OCI-M1 (cell line): ENCODE measurements at places on chromosomes 4 and X.
A peak's percentile ranks its signal among the peaks of the same experiment; 100 is the strongest.

DNA sequence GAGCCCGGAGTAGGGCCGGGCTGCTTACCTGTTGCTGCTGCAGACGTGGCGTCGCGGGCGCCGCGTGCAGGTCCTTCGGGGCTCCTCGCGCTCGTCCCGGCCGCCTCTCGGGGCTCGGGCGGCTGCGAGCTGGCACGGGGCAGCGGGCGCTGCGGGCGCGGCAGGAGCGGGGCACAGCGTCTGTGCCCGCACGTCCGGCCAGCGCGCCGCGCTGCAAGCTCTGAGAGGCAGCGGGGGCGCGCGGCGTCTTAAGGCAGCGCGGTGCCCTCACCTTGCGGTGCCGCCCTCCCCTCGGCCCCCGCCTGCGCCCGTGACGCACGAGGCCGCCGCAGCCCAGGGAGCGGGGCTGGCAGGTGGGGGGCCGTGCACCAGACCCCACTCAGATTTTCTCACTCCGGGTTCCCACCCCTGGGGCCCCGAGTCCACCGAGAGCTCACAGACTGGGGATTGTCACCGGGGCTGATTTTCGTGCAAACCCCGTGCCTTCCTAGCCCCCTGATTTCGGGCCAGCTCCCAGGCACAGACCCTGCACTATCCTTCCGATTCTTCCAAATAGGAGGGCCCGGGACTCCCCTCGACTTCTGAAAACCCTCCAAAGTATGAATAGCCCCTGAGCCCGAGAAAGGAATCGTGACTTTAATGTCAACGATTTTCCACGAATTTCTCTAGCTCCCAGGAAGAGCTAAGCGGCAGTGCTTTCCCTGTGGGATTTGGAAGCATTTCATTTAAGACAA lies at the start of gene GPR101:
Gene GPR101 (minus strand): TSS at position 222 of the 734 bp plus-strand sequence. CDS start 2,321 bp downstream, outside the sequence.
- DNase-seq = no peak

- DNase-seq = peak; percentile 70
Observed at GRCh38 chr4:2402048-2402842, 16.2 kb downstream of the ZFYVE28 start.

DNA sequence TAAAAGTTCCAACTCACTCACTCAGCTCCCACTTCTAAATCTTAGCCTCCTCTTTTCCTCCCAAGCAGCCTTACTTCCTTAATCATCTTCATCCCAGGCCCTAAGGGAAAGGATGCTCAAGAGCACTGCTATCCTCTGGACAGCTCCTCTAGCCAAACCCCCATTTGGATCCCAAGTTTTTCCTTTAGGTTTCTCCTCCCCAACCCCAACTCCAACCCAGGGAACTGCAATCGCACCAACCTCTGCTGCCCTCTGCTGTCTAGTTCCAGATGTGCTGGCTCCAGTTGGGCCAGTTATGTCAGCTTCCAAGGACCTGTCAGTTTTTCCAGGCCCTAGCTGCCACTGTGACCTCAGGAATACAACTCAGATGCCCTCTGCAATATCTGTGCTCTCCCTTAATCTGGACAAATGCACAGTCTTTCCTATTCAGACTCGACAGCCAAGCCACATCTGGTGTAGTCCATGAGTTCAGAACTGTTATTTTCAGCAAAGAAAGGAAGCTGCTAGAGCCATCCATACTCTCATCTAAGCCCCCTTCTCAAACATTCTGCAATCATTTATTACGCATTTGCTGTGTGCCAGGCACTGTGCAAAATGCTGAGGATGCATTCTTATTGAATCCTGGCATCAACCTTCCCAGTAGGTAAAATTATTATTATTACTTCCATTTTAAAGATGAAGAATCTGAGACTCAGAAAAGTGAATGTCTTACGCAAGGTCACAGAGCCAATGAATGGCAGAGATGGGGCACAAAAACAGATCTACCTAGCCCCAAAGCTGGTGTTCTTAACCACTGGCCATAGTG lies 12.3 kb upstream of the XPNPEP2 start:
- peak; percentile 55 for DNase-seq

- DNase-seq = no peak
Observed at GRCh38 chr4:51894059-51894645, 51.2 kb downstream of the DCUN1D4 start.

DNA sequence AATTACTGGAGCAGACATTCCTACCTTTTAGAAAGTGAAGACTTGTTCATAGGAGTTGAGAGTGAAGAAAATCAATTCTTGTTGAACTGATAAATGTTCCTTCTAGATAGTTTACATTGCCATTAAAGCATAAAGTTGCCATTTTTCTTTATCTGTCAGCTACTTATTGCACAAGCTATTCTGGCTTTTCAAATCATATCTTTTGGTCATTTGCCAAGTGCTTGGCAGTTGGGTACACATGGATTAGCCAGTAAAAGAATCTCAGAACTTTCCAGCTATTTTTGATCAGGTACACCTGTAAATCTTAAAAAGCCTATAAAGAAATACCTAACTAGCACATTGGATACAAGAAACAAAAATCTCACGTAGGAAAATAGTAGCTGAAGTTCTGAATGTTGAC lies 56.4 kb upstream of the PNPLA4 start:
- peak; percentile 13 for DNase-seq
